Fibroblast of upper back skin (primary cell): ENCODE measurements at places on chromosomes 7 and 10.

GRCh38 chr7:148607151-148607661, 16.6 kb downstream of the C7orf33 start:
- no peak for DNase-seq

GRCh38 chr10:28676326-28676967, 874 bp upstream of the BAMBI start:
- no peak for DNase-seq

- DNase-seq: no peak
Measured at GRCh38 chr10:78424723-78425122, 391.1 kb downstream of the RPS24 start.

DNA sequence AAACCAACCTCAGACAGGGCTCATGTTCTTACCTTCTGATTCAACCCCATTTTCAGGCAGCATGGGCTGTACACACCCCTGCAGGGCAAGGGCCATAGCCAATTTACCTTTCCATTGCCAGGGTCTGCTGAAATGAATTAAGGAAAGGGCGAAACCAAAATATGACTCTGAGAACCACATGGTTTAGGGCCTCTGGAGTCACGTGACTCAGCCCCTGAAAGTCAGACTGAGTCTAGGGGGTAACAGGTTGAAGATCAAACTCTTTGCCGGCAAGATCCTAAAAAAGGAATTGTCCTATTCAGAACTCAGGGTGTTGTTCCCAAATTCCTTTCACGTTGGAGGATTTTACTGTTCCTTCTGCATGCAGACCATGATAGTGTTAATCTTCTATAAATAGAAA, 118.9 kb downstream of the RAB11FIP2 start:
- no peak for DNase-seq

DNA sequence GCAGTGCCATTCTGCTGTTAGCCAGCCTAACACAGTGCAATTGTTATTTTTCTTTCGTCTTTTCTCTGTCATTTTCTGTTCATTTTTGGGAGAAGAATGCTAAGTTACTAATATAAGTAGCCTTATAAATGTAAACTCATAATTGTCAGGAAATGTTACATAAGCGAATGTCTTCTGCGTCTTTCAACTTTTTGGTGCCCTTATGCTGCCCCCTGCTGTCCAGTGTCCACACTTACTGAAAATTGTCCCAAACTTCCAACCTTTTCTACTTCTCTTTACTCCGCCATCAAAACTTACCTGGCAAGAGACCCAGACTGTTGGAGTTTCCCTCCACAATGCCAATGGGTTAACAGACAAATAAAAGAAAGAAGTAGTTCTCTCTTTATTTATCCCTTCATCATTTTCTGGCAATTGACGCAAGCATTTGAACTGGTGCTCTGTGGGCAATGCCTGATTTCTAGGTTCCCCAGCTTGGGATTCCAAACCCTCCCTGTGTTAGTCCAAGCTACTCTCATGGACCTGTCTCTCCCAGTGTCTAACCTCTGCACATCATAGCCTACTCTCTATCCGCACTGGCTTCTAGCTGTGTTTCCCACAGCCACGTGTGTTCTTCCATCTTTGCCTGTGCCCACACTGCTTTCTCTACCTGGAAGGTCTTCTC, 21.0 kb upstream of the EPC1 start:
- DNase-seq: peak; percentile 64
